ENCODE measurements at places on chromosomes 5 and 9.

DNA sequence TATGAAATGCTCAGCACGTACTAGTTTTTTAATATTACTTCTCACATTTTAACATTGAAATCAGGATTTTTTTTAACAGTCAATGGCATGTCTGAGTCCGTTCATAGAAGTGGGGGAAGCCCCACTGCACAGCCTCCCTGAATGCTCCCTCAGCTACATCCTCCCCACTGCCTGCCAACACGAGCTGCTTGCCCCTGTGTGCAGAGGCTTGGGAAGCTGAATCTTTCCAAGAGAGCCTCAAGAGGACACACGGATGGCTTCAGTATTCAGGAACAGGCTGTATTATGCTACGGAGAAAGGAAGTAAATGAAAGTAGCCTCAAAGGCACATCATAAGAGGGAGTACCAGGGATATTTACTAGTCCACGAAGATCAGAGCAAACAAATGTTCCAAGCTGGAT is 248.7 kb downstream of the SPOCK1 start:
- no peak for DNase-seq

DNA sequence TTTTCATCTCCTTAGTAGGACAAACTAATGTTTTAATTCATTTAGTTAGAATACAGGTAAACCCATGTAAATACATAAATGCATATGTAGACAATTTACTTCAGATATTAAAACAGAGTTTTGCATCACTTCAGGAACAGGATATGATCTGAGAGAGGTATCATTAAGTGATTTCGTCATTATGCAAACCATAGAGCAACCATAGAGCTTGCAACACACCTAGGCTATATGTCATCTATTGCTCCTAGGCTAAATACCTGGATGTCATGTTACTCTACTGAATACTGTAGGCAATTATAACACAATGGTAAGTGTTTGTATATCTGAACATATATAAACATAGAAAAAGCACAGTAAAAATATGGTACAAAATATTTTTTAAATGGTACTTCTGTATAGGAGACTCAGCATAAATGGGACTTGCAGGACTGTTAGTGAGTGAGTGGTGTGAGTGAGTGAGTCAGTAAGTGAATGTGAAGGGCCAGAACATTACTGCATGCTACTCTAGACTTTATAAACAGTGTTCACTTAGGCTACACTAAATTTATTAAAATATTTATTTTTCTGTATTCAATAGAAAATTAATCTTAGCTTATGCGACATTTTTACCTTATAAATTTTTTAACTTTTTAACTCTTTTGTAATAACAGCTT is 1377.5 kb upstream of the CDH9 start:
- DNase-seq: no peak

- no peak for DNase-seq
Observed at GRCh38 chr5:9201761-9202160, 344.1 kb downstream of the SEMA5A start.

- no peak for DNase-seq
Observed at GRCh38 chr9:131976157-131977108, 103.2 kb downstream of the MED27 start.

DNA sequence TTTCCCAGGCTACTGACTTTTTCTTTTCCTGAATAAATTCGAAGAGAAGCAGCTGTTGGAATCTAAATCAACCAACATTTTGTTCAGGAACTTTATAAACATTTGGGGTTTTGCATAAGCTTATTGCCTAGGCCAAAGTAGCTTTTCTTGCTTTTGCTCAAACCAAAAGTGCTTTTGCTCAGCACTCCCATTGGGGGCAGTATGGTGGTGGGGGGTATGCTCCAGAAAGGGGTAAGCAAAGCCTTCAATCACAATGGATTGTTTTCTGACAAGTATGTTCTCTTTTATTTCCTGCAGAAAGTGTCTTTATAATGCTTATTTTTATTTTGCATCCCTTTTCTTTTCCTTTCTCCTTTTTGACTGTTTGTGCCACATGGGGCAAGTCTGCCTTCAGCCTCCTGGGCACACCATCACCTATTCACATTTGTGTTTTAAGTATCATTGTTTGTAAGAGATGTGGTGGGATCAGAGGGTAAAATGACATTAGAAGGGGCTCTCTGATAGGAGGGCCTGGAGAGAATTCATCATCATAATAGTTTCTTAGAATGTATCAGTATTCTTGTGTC is 86.0 kb downstream of the PRDM6 start:
- no peak for DNase-seq

DNA sequence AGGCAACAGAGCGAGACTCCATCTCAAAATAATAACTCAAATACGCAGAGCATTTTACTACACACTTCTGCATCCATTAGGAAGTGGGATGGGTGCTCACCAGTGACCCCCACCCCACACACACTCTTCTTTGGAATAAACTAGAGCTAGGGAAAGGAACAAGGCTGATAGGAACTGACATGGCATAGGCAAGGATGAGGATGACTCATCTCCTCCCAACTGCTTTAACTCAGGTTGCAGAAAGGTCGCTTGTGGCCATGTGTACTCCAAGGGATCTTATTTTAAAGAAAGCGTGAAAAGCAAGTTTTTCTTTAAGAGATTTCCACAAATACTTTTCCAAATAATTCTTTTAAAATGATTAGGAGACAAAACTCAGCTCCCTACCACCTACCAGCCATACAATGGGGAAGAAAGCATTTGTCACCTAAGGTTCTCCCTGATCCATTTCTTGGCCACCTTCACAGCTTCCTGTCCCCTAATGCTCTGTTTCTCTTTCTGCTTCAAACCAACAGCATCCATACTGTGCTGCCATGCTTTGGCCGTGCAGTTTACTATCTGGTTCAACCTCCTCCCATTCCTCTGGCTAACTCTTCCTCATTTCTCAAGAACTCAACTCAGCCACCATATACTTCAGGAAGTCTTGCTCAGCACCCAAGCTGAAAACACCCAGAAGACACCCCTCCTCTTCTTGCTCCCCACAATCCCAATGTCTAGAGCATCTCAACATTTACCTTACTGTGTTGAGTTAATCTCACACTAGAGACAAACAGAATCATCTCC is 211.9 kb downstream of the ACTL7B start:
- DNase-seq: no peak

DNA sequence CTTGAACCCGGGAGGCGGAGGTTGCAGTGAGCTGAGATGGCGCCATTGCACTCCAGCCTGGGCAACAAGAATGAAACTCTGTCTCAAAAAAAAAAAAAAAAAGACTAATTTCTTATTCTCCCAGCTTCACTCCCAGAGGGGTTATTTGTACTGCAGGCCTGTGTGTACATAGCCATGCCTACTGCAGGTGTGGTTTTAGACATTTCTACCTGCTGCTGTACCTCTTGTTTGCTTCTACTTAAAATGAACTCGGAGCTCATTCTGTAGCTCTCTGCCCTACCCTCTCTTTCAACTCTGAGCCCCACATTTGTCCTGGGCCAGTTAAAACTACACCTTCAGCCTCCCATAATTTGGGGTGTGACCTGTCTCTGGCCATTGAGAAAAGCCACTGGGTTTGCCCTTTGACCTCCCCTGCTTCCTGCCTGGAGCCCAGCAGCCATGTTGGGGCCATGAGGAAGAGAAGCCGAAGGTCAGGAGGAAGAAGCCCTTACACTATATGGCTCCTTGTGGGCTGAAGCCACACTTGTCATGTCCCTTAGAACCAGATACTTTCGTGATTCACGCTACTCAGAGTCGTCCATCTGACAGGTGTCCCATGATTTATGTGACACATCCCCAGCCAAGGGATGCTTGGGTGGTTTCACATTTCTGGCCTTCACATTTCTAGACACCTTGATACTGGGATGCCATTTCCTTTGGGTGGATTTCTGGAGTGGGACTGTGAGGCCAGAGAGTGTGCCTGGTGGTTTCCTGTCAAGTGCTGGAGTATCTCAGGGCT is 9.4 kb upstream of the CARD19 start:
- no peak for DNase-seq

DNA sequence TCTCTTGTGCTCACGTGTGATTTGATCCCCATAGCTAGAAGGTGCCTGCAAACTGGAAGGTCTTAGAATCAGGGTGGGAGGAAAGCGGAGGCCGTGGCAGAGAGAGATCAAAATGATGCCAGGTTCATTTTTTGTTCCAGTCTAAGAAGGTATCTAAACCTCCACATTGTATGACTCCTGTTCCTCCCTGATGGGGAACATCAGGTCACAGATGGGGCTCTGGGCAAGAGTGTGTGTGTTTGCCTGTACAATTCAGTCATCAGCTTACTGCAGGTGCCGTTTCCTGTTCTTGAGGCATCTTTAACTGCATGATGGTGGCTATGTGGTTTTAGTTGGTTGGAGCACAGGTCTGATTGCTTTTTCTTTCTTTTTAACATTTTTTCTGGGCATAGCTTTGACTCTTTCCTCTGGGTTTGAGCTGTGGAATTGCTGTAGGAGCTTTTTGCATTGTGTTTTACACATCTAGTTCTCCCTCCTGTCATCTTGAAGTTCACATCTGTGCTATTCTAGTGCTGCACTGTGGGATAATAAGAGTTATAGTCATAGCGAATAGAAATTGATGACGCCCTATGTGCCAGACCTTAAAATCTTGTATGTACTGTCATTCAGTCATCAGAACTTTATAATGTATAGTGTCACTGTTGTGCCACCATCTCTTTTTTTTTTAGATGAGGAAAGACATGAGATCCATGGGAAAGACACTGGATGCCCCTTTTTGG is 30.8 kb downstream of the ARHGAP26 start:
- DNase-seq: peak; percentile 11

DNA sequence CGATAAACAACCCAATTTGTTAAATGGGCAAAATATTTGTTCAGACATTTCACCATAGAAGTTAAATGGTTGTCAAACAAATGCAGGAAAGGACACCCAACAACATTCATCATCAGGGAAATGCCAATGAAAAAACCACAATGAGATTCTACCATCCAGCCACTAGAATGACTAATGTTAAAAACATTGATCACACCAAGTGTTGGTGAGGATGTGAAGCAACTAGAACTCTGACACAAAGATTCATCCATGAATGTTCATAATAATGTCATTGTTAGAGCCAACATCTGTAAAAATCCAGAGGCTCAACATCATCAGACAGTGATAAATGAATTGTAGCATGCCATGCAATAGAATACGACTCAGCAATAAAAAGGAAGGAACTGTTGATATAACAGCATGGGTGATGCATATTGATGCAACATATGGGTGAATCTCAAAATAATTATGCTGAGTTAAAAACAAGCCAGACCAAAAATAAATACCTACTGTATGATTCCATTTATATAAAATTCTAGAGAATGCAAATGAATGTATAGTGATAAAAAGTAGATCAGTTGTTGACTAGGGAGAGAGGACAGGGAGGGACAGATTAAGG is 55.9 kb upstream of the UNC5A start:
- no peak for DNase-seq

Measured in activated effector memory CD4-positive, alpha-beta T cell treated with Interleukin-2 at 50 U/mL for 16 hours (primary cell).